ENCODE measurements at places on chromosomes 5 and 9.

DNA sequence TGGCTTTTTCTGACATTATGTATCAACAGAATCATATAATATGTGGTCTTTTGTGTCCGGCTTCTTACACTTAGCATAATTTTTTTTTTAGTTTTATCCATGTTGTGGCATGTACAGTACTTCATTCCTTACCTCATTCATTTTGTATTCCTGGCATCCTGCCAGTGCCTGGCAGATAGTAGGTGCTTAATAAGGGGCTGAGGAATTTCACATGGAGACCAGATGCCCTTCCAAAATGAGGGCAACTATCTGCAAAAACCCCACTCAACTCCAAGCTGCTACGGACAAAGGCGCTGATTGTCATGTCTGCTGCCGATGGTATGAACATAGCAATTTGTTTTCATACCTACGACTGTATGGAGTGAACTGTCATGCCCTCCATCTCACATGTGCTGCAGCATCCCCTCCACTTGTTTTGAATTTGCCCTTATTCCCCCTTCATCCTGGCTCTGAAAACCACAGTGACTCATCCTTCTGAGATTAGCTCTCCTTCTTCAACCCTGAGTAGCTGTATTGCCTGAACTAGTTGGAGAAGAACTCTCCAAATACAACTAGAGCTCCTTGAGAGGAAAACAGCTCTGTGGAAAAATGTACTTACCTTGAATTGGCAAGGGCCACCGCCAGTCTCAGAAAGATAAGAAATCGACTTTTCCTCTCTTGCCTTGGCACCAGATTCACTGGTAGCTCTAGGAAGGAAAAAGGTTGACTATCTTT lies 41.3 kb upstream of the FOXE1 start:
- H3K36me3 ChIP-seq, result no peaks in the 10 kb centered on the region
- DNase-seq, result no peak
- H3K4me3 ChIP-seq, result no peak overlapping the region
- H3K4me1 ChIP-seq, result no peaks in the 10 kb centered on the region
- no peaks in the 10 kb centered on the region for H3K27me3 ChIP-seq

GRCh38 chr9:113687680-113688371 lies 188.3 kb upstream of the ZNF618 start:
- no peaks in the 10 kb centered on the region for H3K36me3 ChIP-seq
- H3K27ac ChIP-seq, result no peak overlapping the region
- no peaks in the 10 kb centered on the region for H3K4me1 ChIP-seq
- no peak for DNase-seq

GRCh38 chr5:174735498-174736330 lies 11.3 kb downstream of the MSX2 start:
- H3K4me3 ChIP-seq, result peak overlapping the region; percentile 47
- H3K27ac ChIP-seq, result no peak overlapping the region
- H3K4me1 ChIP-seq, result peaks cover 16% of the 10 kb centered on the region

- H3K36me3 ChIP-seq, result no peaks in the 10 kb centered on the region
- no peak for DNase-seq
- peaks cover 59% of the 10 kb centered on the region for H3K4me1 ChIP-seq
- H3K4me3 ChIP-seq, result no peak overlapping the region
- H3K27me3 ChIP-seq, result no peaks in the 10 kb centered on the region
- peak overlapping the region; percentile 99 for H3K27ac ChIP-seq
These were observed 21.2 kb downstream of the GSN start for GRCh38 chr9:121289026-121289771.

GRCh38 chr9:134942788-134943184 lies 25.1 kb upstream of the FCN1 start:
- H3K4me1 ChIP-seq, result no peaks in the 10 kb centered on the region
- DNase-seq, result no peak
- no peak overlapping the region for H3K4me3 ChIP-seq
- no peaks in the 10 kb centered on the region for H3K36me3 ChIP-seq
- H3K27ac ChIP-seq, result no peak overlapping the region
- peaks cover 5% of the 10 kb centered on the region for H3K27me3 ChIP-seq

GRCh38 chr5:171424726-171425125 lies 5.3 kb downstream of the FGF18 start:
- peaks cover 9% of the 10 kb centered on the region for H3K4me1 ChIP-seq
- no peaks in the 10 kb centered on the region for H3K36me3 ChIP-seq
- no peak for DNase-seq
- H3K27me3 ChIP-seq, result no peaks in the 10 kb centered on the region

All from HCT116 (cell line).